ENCODE measurements at places on chromosomes 4 and X.

GRCh38 chr4:123632693-123633030 lies 236.1 kb downstream of the SPRY1 start:
- no peak overlapping the region for H3K27ac ChIP-seq
- H3K4me3 ChIP-seq: no peak overlapping the region
- no peaks in the 10 kb centered on the region for H3K27me3 ChIP-seq
- H3K36me3 ChIP-seq: no peaks in the 10 kb centered on the region

DNA sequence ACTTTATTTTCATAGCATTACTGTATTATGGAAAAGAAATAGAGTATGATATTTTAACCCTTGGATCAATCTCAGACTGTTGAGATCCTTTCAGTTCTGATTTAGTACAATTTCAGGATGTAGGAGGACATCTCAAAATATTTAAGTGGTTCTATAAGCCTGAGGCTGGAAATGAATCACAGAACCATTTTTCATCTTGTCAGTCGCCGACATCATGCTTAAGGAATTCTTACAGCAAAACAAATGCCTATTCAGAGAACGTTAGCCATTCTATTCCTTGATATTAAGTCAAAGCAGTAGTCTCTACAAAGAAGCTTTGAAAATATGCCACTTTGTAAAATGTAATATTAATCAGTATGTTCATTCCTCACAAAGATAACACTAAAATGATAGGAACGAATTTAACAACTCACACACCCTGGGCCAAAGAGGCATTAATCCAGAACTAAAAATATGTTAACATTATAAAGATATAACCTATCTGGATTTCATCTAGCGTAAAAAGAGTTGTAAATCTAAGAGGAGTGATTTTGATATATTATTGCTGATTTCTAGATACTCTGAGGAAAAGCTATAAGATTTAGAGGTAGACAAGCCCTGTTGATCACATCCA lies 152.0 kb downstream of the GASK1B start:
- H3K36me3 ChIP-seq: no peaks in the 10 kb centered on the region
- H3K4me3 ChIP-seq: no peak overlapping the region
- no peaks in the 10 kb centered on the region for H3K27me3 ChIP-seq
- DNase-seq: peak; percentile 62
- no peak overlapping the region for H3K27ac ChIP-seq
- no peaks in the 10 kb centered on the region for H3K4me1 ChIP-seq

- DNase-seq: no peak
These were observed 154.6 kb downstream of the EVC2 start for GRCh38 chr4:5553801-5554200.

DNA sequence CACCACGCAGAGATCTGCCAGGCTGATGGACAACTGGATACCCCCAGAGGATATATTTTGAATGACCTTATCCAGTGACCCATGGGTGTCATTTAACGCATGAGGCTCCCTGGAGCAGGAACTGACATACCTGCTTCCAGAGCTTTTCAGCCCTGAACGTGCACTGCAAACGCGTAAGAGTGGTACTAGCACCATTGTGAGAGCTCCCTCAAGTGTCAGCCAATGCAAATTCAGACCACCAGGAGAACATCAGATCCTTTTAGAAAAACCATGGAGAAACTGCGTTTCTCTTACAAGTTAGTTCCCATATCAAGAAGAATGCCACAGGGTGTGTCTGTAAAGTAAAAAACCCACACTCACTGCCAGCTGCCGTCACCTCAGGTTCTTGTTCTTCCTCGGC lies 7.3 kb downstream of the TREX2 start:
- H3K27me3 ChIP-seq: no peaks in the 10 kb centered on the region
- H3K4me3 ChIP-seq: no peak overlapping the region
- H3K4me1 ChIP-seq: no peaks in the 10 kb centered on the region

- DNase-seq: peak; percentile 67
- peaks cover 8% of the 10 kb centered on the region for H3K36me3 ChIP-seq
- H3K27me3 ChIP-seq: no peaks in the 10 kb centered on the region
- no peak overlapping the region for H3K4me3 ChIP-seq
- H3K27ac ChIP-seq: no peak overlapping the region
- H3K4me1 ChIP-seq: no peaks in the 10 kb centered on the region
These were observed 71.1 kb downstream of the CRMP1 start for GRCh38 chr4:5821665-5822358.

DNA sequence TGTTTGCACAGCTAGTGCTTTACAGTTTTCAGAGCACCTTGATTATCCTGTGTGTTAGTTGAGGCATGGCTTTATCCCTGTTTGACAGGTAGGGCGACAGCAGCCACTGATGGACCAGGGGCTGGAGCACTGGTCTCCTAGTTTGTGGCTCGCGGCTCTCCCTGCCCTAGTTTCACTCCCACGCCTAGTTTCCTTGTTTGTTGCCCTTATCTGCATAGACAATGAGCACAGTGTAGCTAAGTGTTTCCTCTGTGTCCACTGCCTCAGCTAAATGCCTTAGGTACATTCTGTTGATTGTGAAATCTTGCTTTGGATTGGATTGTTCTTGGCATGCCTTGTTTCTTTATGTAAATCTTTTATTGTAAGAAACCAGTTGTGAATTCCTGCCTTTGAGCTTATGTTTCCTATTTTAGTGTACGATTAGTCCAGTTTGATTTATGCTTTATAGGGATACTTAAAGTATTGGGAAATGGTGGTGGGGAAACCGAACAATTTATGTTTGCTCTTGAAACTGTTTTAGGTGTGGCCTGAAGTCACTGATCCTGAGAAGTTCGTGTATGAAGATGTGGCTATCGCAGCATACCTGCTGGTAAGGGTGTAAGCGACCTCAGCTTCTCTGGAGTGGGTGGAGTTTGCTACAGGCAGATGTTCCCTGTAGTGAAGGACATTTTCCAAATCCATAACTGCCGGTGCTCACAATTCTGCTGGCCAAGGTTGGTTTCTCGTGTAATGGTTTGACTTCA lies 11.0 kb downstream of the TRMT44 start:
- H3K4me3 ChIP-seq: no peak overlapping the region
- no peak overlapping the region for H3K27ac ChIP-seq
- H3K36me3 ChIP-seq: peaks cover 3% of the 10 kb centered on the region
- no peaks in the 10 kb centered on the region for H3K4me1 ChIP-seq

DNA sequence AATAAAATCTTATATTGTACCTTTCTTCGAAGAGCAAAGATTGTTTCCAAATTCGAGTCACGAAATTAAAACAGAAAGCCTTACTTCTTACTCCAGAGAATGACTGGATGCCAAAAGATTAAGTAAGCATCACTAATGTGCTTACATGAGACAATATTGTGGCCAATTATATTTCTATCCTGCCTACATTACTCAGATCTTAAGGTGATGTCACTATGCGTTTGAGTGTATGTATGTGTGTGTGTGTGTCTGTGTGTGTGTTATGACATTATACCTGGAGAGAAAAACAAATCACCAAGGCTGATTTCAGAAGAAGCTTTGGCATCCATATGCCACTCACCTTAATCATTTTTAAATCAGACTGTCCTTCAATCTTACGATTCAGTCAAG lies 556.3 kb downstream of the PPARGC1A start:
- H3K27me3 ChIP-seq: no peaks in the 10 kb centered on the region
- no peaks in the 10 kb centered on the region for H3K4me1 ChIP-seq
- no peak overlapping the region for H3K4me3 ChIP-seq
- DNase-seq: no peak
- no peak overlapping the region for H3K27ac ChIP-seq

GRCh38 chr4:99339172-99339571 lies 13.4 kb downstream of the ADH1C start:
- H3K27ac ChIP-seq: no peak overlapping the region
- no peaks in the 10 kb centered on the region for H3K36me3 ChIP-seq
- H3K4me3 ChIP-seq: no peak overlapping the region
- H3K27me3 ChIP-seq: peaks cover 2% of the 10 kb centered on the region

DNA sequence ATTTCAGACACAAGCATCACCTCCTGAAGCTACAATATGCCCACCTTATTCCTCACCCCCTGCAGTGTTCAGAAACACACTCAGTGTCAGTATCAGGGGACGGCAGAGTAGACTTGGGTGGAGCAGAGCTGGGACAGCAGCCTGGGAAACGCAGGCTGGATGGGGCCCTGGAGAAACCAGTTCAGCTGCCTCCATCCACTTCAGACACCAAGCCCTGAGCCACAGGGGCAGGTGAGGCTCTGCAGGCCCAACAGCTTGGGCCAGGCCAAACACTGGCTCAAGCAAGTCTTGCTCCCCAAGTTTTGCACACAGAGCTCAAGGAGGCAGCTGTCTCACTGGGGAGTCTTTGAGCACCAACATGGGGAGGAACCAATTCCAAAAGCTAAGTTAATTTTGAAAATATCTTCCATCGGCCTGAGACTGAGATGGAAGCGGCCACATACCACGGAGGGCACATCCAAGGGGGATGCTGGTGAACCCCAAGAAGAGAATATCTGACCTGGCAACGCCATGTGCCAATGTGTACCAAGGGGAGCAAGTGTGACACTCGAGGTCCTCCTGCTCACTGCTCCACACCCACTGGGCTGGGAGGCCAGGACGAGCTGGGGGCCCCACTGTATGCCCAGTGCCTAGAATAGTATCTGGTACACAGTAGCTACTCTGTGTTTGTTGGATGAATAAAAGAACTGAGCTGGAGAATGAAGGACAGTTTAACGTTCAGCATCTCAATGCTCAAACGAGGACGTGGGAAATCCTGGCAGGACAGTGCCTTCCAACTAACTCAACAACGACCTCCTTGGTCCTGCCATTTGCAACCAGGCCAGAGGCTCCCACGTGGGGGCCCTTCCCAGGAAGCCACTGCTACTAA lies 45.6 kb downstream of the PPP2R2C start:
- H3K27me3 ChIP-seq: no peaks in the 10 kb centered on the region
- H3K27ac ChIP-seq: no peak overlapping the region
- H3K4me3 ChIP-seq: no peak overlapping the region
- H3K36me3 ChIP-seq: no peaks in the 10 kb centered on the region
- H3K4me1 ChIP-seq: no peaks in the 10 kb centered on the region
- DNase-seq: no peak

DNA sequence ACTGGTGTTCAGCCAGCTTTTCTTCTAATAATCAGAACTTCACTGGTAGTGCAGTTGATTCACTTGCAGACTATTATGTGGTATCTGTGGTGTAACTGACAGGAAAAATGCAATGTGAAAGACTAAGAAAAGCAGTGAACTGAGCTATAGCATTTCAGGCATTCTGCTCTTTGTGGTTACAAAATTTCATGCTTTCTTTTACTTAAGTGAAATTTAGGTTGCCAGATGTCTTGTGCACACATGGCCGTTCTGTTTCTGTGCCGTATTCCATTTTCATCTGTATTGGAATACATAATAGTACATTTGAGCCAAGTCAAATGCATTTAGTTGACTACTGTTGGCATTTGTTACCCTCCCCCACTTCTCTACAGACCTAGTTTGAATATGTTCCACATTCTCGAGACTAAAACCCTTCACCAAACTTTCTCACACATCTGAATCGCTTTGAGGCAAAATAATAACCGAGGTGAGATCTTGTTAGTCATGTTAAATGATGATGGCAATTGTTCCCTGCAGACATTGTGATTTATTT lies 8.2 kb downstream of the RTL3 start:
- H3K4me3 ChIP-seq: no peak overlapping the region
- no peaks in the 10 kb centered on the region for H3K36me3 ChIP-seq
- H3K27me3 ChIP-seq: no peaks in the 10 kb centered on the region
- H3K27ac ChIP-seq: no peak overlapping the region
- no peak for DNase-seq

GRCh38 chr4:80072228-80072743 lies 743 bp downstream of the ANTXR2 start:
- DNase-seq: peak; percentile 57
- H3K36me3 ChIP-seq: no peaks in the 10 kb centered on the region
- no peaks in the 10 kb centered on the region for H3K4me1 ChIP-seq
- no peaks in the 10 kb centered on the region for H3K27me3 ChIP-seq

GRCh38 chrX:18769812-18770573 lies 62.5 kb downstream of the PPEF1 start:
- DNase-seq: no peak
- H3K4me1 ChIP-seq: no peaks in the 10 kb centered on the region
- no peaks in the 10 kb centered on the region for H3K27me3 ChIP-seq
- H3K27ac ChIP-seq: no peak overlapping the region
- no peak overlapping the region for H3K4me3 ChIP-seq
- H3K36me3 ChIP-seq: no peaks in the 10 kb centered on the region

GRCh38 chrX:131734621-131735020 lies 190.7 kb downstream of the OR13H1 start:
- no peak overlapping the region for H3K4me3 ChIP-seq
- no peak overlapping the region for H3K27ac ChIP-seq
- DNase-seq: no peak
- H3K27me3 ChIP-seq: no peaks in the 10 kb centered on the region
- H3K36me3 ChIP-seq: peaks cover 2% of the 10 kb centered on the region

DNA sequence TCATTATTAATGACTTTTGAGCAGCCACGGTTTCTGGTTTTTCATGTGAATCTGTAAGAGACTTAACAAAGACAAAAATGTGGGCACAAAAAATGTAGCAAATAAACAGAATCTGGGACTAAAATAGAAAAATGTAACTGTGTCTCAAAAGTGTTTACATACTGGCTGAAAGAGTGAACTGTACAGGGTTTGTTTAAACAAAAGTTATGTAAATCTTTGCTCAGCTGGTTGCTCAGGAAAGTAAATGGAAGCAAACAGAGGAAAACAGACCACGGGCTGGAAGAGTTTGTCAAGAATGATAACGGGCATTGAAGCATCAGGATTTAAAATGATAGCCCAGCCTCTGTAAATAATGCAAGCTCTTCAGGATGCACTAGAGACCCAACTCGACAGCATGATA lies 921.8 kb upstream of the FTHL17 start:
- no peaks in the 10 kb centered on the region for H3K4me1 ChIP-seq
- H3K4me3 ChIP-seq: no peak overlapping the region
- H3K27me3 ChIP-seq: no peaks in the 10 kb centered on the region
- DNase-seq: no peak
- H3K27ac ChIP-seq: no peak overlapping the region
- H3K36me3 ChIP-seq: no peaks in the 10 kb centered on the region

GRCh38 chrX:17020356-17020755 lies 73.9 kb downstream of the REPS2 start:
- H3K27ac ChIP-seq: no peak overlapping the region
- no peaks in the 10 kb centered on the region for H3K36me3 ChIP-seq
- H3K4me1 ChIP-seq: no peaks in the 10 kb centered on the region
- no peak for DNase-seq
- H3K27me3 ChIP-seq: no peaks in the 10 kb centered on the region
- H3K4me3 ChIP-seq: no peak overlapping the region

GRCh38 chrX:39630344-39630743 lies 467.4 kb downstream of the BCOR start:
- DNase-seq: no peak
- H3K4me1 ChIP-seq: no peaks in the 10 kb centered on the region
- H3K27me3 ChIP-seq: no peaks in the 10 kb centered on the region

DNA sequence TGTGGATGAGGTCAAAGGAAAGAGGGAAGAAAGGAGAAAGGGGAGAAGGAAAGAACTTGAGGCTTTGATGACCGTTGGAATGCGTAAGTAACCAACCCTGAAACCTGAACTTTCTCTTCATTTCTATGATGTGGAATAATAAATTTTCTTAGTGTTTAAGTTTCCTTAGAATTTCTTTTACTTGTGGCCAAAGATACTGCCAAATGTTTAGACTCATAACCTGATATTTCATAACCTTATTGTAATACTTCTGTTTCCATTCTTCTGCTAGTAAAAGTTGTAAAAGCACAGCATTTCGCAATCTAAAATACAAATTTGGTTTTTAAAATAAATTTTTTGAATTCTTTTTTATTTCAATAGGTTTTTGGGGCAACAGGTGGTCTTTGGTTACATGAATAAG lies 258.5 kb upstream of the GIMD1 start:
- no peaks in the 10 kb centered on the region for H3K36me3 ChIP-seq
- H3K27ac ChIP-seq: no peak overlapping the region
- DNase-seq: no peak
- H3K4me1 ChIP-seq: no peaks in the 10 kb centered on the region

Data from mesendoderm (in vitro differentiated cells).